ENCODE measurements at places on chromosomes 4 and X.

DNA sequence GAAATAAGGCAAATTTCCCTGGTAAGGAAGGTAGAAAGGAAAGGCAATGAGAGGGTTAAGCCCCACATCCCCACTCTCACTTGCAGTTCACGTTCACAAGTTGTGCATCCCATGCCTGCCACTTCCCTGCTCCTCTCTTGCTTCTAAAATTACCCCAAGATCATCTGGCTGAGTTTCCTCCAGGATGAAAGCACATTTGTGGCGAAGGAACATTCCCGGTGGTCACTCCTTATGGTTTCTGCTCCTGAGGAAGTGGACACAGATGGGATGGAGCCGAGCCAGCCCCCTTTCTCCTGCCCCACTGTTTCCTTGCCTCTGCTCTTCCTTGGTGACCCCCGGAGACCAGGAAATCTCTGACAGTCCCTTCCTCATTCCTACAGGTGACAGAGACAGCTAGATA is 37.5 kb downstream of the SPINK2 start:
- no peak for DNase-seq

DNA sequence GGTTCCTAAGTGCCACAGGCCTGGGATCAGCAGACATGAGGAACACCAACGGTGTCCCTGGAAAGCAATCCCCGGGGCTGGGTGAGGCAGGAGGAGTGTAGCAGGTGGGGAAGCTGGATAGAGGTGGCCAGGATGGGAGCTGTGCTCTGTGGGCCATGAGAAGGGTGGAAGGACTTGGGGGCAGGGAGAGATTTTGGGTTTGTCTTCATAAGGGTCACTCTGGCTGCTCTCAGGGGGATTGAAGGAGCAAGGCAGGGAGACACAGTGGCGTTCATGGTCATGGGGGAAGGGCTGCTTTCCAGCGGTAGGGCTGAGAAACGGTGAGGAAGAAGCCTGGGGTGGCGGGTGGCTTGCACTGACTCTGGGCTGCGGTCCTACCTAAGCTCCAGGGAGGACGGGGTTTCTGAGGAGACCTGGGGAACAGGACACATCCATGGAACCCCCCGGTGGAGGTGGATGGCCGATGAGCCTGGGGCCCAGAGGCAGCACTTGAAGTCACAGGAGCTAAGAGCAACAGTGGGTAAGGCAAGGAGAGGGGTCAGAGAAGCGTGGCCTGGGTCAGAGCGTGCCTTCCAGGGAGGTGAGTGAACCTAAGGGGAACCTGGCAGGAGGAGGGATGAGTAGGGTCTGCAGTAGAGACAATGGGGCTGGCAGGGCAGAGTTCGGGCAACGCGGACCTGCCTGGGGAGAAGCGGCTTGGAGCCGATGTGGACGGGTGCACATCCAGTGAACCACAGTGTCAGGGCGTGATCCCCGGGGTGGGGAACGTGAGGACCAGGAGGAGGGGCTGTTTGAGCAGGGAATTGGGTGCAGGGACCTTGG is 12.4 kb upstream of the CTBP1 start:
- no peak for DNase-seq

DNA sequence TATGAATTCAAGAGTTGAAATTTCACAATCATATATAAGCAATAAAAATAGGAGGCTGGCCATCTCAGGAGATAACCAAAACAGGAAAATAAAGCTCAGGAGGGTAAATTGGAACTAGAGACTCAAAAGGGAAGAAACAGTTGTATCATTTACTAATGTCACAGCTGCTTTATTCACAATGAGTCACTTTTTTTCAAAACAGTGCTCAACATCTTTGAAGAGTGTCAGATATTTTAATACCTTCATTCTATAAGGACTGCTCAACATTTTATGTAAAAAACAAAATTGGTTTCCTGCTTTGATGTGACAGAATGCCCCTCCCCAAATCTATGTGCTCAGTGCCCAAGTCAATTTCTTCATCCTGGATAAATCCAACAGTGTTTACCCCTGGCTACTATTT is 97.7 kb downstream of the DDX60 start:
- no peak for DNase-seq

GRCh38 chr4:184815046-184815877 is 10.5 kb downstream of the ACSL1 start:
- no peak for DNase-seq

DNA sequence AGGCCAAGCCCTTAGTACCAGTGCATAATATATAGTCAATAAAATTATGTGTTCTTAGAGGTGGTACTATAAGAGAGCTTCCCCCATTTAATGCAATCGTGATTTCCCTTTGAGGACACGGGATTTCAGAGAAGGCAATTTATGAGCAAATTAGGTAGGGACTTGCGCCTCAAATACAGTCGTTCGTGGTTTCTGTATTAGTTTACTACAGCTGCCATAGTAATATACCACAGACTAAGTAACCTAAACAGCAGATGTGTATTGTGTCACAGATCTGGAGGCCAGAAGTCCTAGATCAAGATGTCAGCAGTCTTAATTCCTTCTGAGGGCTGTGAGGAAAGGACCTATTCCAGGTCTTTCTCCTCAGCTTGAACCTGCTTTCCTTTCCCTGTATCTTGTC is 1.5 kb upstream of the PUDP start:
- DNase-seq, result no peak

DNA sequence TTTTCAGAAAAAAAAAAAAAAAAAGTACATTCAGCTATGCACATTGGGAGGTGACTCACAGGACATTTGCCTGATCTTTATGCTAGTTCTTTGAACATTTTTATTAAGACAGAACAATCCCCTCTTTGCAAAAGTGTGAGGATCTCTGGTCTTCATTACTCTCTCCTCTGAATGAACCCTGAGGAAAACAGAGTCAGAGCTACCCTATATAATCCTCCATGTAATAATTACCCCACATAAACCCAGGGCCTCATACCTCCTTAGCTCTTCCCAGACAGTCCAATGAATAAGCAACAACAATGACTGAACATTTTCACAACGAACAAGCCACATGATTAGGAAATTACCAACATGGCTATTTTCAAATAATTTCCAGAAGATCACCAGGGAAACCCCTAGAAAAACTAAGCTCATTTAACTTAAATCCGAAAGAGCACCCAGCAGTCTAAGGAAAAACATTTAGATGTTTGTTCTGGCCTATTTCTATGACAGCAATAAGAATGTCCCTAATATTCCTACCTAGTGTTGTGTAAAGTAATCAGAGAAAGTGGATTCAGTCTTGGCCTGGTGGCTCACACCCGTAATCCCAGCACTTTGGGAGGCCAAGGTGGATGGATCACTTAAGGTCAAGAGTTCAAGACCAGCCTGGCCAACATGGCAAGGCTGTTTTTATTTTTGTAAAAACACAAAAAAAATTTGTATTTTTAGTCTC is 37.8 kb downstream of the TBC1D9 start:
- DNase-seq, result no peak

DNA sequence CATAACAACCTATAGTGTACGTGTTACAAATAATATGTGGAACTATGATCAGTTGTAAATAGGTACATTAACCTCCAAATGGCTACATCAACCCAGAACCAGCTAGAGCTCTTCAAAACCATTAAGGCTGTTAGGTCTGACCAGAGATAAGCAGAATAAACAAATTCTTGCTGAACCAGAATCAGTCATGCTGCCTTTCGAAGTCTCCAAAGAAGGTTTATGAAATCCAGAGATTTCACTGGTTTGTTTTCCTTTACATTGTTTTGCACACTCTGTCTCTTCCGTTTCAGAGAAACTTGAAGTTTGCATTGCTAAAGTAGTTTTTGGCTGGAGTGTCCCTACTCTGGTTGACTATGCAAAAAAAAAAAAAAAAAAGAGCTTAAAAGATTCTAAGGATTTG is 177.3 kb upstream of the SLIT2 start:
- DNase-seq, result no peak

- DNase-seq, result no peak
These were observed 76.4 kb downstream of the LEF1 start for GRCh38 chr4:108092288-108092687.

- DNase-seq, result no peak
These were observed 9.1 kb upstream of the RNF4 start for GRCh38 chr4:2459589-2460349.

DNA sequence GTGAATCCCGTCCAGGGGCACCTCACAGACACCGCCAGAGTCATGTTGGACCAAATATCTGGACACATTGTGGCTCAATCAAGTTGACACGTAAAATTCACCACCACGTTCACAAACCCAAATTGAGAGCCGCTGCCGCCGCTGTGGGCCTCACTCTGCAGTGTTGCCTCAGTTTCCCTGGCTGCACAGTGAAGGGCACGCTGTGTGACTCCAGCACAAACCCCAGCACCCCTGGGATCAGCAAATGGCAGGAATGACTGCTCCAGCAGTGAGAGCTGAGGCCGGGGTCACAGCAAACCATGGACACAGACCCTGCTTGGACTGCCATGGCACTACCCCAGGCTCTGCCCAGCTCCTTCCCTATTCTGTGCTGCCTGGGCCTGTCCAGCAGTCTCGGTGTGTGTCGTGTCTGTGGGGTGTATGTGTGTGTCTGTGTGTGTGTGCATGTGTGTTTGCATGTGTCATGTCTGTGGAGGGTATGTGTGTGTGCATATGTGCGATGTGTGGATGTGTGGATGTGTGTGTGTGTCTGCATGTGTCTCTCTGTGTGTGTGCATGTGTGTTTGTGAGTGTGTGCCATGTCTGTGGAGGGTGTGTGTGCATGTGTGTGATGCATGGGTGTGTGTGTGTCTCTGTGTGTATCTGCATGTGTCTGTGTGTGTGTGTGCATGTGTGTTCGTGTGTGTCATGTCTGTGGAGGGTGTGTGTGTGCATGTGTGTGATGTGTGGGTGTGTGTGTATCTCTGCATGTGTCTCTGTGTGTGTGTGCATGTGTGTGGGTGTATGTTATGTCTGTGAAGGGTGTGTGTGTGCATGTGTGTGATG is 52.2 kb upstream of the ADRA2C start:
- no peak for DNase-seq

- DNase-seq, result no peak
These were observed 199.7 kb downstream of the SLC4A4 start for GRCh38 chr4:71538528-71538927.

GRCh38 chr4:158597879-158598596 is 73.6 kb downstream of the C4orf46 start:
- no peak for DNase-seq

GRCh38 chr4:125801373-125801772 is 486.6 kb downstream of the FAT4 start:
- DNase-seq, result no peak

DNA sequence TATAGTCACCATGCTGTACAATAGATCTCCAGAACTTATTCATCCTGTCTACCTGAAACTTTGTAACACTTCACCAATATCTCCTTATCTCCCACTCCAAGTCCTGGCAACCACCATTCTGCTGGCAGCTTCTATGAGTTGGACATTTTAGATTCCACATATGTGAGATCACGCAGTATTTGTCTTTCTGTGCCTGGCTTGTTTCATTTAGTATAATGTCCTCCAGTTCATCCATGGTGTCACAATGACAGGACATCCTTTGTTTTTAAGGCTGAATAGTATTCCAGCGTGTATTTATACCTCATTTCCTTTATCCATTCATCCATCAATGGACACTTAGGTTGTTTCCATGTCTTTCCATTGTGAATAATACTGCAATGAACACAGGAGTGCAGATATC is 198.7 kb downstream of the QDPR start:
- DNase-seq, result no peak

- no peak for DNase-seq
These were observed 24.5 kb upstream of the RNF212 start for GRCh38 chr4:1137850-1138249.

- DNase-seq, result no peak
These were observed at the start of gene GAB1 for GRCh38 chr4:143336781-143337599. TSS of gene GAB1 (plus strand) at chr4:143336876. CDS start at chr4:143337189, 313 bp downstream.

DNA sequence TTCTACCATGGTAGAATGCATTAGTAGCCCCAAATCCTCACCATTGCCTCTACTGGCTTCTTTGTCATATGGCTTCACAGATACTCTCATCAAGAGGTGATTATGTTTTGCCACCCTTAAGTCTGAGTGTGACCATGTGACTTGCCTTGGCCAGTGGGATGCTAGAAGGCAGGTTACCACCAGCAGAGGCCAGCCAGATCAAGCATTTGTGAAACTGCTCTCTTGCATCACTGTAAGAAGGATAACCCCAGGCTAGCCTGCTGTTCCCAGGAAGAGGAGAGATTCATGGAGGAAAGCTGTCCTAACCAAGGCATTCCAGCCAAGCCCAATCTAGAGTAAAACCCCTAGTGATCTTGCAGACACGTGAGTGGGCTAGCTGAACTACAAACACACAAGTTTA is 46.8 kb downstream of the USP46 start:
- DNase-seq, result no peak

GRCh38 chr4:157994863-157995262 is 178.0 kb downstream of the GASK1B start:
- no peak for DNase-seq

GRCh38 chr4:33465565-33465964 is 2745.4 kb downstream of the PCDH7 start:
- no peak for DNase-seq

- no peak for DNase-seq
These were observed 196.9 kb downstream of the NSUN7 start for GRCh38 chr4:40946652-40947051.

GRCh38 chr4:107665001-107665400 is 55.0 kb downstream of the PAPSS1 start:
- no peak for DNase-seq

DNA sequence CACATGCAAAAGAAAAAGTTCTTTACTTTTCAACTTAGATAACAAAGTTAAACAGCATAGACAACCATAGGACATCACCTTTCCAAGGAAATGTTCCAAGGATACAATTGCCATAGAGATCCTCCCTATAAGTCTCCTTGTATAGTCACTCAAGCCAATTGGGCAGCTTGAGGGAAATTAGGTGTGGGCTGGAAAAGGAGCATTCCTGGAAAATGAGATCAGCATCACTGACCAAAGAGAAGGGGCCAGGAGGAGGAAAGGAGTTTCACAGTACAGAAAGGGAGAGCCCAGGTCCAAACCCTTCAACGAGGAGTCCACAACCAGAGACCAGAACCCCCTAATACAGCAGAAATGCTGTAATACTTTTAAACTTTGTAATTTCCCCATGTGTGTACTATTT is 91.5 kb upstream of the PPARGC1A start:
- DNase-seq, result no peak

- DNase-seq, result no peak
These were observed 89.3 kb downstream of the FHDC1 start for GRCh38 chr4:153025406-153025805.

- no peak for DNase-seq
These were observed 167.3 kb downstream of the PJA1 start for GRCh38 chrX:68997911-68998310.

GRCh38 chr4:87079967-87080366 is 140.5 kb downstream of the KLHL8 start:
- DNase-seq, result no peak

- DNase-seq, result no peak
These were observed 72.0 kb downstream of the NEXMIF start for GRCh38 chrX:74853255-74853654.

DNA sequence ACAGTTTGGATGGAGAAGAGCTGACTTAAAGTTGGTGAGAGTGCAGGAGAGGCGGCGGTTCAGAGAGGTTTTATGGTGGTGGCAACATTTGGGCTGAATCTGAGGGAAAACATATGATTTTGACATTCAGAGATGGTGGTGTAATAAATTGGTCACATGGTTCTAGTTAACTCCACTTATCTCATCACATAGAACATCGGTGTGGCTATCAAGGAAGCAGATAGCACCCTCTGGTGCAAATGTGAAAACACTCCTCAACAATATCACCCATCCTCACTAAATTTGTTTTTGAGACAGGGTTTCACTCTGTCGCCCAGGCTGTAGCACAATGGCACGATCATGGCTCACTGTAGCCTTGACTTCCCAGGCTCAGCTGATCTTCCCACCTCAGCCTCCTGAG is 28.8 kb downstream of the SUPT20HL2 start:
- DNase-seq, result no peak

GRCh38 chr4:40956721-40957255 is 207.0 kb downstream of the NSUN7 start:
- DNase-seq, result no peak

- no peak for DNase-seq
These were observed 9.5 kb downstream of the USP11 start for GRCh38 chrX:47242321-47242720.
